Activated T-cell treated with anti-CD3 and anti-CD28 coated beads, Interleukin-2, amount 50 U/mL, for 72 hours (primary cell): ENCODE measurements at places on chromosomes 3 and 15.
A peak's percentile ranks its signal among the peaks of the same experiment; 100 is the strongest.

DNA sequence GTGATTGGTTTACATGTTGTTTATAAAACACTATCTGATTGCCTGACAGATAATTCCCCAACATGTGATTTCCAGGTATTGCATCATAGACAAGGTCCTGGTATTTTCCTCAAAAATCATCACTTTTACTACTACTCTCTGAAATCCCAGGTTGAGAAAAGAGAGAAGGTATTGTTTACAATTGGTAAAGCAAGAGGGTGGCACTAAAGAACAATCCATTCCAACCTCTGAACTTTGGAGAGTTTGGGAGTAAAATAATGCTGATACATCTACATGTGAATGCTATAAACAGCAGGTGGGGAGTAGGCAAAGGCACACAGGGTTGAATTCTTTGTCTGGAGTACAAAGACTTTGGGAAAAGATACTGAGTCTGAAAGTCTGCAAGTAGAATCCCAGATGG is 134.2 kb downstream of the WDR72 start:
- DNase-seq = no peak

- DNase-seq = no peak
Measured at GRCh38 chr15:49187549-49188245, 17.6 kb downstream of the GALK2 start.

DNA sequence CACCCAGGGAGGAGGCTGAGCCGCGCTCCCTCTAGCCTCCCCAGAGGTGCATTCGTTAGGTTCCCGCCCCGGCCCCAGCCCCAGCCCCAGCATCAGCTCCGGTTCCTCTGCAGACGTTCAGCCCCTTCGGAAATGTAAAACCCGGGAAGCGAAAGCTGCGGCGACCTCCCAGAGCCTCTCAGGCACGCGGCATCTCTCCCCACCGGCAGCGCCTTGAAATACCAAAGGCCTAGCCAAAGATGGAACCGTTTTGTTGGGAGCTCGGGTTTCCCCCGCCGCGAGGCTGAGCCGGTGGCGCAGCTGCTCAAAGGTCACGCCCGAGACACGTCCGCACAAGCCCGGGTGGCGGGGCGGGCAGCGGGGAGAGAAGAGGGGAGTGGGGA is 77.8 kb upstream of the HES1 start:
- peak; percentile 54 for DNase-seq

- DNase-seq = no peak
Measured at GRCh38 chr3:135213822-135214221, 418.8 kb downstream of the EPHB1 start.
